ENCODE measurements at places on chromosomes 7 and 10.
A peak's percentile ranks its signal among the peaks of the same experiment; 100 is the strongest.

DNA sequence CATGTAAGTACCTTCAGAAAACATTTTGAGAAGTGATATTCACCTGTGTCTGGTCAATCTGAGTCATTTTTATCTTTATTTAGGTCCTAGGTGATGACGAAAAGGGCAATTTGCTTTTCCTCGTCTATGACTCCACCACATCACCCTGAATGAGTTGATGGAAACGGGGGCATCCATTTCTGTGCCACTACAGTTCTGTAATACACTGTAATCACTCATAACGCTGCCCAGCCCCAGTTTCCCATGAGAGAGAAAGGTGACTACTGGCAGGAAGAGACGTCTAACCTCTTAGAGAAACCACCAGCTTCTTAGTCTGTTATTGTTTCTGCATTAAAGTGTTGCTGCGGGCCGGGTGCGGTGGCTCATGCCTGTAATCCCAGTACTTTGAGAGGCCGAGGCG lies 205.3 kb upstream of the MKLN1 start:
- DNase-seq = no peak

- DNase-seq = no peak
These were observed 291.1 kb upstream of the LYZL1 start for GRCh38 chr10:28997734-28998133.

DNA sequence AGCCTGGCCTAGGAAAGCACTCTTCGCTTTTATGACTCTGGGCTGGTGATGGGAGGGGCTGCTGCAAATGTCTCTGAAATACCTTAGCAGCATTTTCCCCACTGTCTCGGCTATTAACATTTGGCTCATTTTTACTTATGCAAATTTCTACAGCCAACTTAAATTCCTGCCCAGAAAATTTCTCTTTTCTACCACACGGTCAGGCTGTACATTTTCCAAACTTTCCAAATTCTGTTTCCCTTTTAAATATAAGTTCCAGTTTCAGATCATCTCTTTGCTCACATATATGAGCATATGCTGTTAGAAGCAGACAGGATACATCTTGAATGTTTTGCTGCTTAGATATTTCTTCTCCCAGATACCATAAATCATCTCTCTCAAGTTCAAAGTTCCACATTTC lies 332.3 kb downstream of the ADK start:
- no peak for DNase-seq

- no peak for DNase-seq
These were observed 326.0 kb upstream of the NPSR1 start for GRCh38 chr7:34332006-34332405.

DNA sequence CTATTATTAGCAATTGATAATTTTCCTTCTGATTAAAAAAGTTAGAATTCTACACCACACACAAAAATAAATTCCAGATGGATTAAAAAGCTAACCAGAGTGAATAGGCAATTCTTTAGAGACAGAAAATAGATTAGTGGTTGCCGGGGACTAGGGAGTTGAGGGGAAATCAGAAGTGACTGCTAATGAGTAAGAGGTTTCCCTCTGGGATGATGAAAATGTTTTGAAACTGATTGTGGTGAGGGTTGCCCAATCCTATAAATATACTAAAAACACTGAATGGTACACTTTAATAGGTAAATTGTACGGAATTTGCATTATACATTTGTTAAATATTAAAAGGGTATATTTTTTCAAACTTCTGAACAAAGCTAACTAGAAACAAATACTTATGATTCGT lies 214.9 kb downstream of the GPAM start:
- no peak for DNase-seq

DNA sequence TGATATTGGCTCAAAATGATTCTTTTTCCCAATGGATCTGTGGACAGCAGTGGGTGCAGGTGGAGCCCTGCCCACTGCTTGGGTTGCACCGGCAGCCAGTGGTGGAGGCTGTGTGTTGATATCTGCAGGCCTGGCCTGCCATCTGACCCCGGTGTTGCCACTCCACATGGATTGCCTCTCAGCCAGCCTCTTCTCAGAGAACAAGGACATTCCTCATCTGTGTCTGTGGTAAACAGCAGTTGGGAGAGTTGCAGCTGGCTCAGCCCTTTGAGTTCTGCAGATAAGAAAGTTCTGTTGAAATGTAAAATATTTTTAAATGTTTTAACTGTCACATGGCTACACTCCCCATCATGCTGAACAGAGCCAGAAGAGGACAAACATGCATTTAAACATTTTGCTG lies 374.9 kb upstream of the CELF2 start:
- DNase-seq = peak; percentile 41
